ENCODE measurements at places on chromosomes 2 and 18.

DNA sequence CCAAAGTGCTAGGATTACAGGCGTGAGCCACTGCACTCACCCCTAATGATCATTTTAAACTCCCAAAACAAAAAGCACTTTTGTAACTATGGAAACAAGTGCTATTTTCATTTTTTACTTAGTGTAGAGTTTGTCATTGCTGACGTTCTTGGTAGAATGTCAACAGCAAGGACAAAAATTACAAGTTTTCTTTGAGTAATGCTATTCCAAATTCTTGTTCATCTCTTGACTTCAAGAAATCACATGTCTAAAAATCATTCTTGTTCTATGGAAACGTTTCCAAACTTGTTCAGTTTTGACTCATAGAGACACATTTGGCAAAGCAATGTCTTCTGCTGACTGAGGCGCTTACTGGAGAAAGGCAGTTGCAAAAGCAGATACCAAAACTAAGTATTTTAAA, 82.6 kb downstream of the MBP start:
- DNase-seq = no peak

- DNase-seq = peak; percentile 62
Observed at GRCh38 chr2:231648579-231649174, 56.0 kb downstream of the TEX44 start.

- DNase-seq = no peak
Observed at GRCh38 chr18:75052475-75052874, 156.5 kb downstream of the PTGR3 start.

GRCh38 chr18:74402806-74403433, 54.2 kb downstream of the DIPK1C start:
- DNase-seq = no peak

All from stimulated activated CD4-positive, alpha-beta T cell treated with anti-CD3 and anti-CD28 coated beads, Interleukin-4, amount 100 ng/mL, for 1 hour (primary cell).